ENCODE measurements at places on chromosomes 13 and 19.

GRCh38 chr19:15595069-15595468 is 19.9 kb upstream of the CYP4F8 start:
- no peak overlapping the region for H3K4me3 ChIP-seq
- H3K36me3 ChIP-seq: no peaks in the 10 kb centered on the region
- no peak overlapping the region for H3K27ac ChIP-seq
- no peaks in the 10 kb centered on the region for H3K4me1 ChIP-seq
- H3K27me3 ChIP-seq: peaks cover 44% of the 10 kb centered on the region

DNA sequence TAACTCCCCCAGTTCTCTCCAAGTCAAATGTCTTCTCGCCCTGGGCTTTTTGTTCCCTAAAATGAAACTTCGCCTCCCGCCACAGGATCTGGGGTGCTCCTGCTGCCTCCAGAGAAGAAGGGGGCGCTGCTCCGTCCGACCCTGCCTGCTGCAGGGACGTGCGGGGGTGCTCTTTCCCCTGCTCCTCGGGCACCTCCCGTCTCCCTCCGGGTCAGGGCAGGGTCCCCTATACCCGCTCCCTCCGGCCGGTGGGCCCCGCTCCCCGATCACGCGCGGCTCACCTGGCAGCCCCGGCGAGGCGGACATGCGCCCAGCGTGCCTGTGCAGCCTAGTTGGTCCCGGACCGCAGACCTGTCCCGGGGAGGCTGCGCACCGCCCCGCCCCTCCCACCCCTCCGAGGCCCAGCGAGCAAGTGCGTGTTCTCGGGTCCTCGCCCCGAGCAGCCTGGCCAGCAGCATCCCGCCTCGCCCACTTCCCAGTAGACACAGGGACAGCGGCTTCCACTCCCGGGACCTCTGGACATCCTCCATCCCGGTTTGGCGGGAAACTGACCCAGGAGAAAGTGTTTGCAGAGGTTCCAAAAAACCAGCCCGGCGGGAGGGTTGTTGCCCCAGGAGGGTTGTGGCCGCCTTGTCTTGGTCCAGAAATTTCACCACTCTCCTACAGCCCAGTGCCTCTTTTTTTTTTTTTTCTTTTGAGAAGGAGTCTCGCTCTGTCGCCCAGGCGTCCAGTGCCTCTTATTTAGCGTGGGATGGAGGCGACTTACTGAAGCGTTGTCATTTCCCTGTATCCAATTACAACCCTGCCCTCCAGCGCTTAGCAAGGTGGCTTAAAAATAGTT is at the start of gene OXGR1:
Gene OXGR1 (minus strand): TSS at position 460 of the 841 bp plus-strand sequence. CDS start 6,717 bp downstream, outside the sequence.
- peaks cover 3% of the 10 kb centered on the region for H3K4me1 ChIP-seq
- peak within 1 kb of the TSS; percentile 64 for H3K4me3 ChIP-seq
- H3K36me3 ChIP-seq: no peaks in the 10 kb centered on the region

DNA sequence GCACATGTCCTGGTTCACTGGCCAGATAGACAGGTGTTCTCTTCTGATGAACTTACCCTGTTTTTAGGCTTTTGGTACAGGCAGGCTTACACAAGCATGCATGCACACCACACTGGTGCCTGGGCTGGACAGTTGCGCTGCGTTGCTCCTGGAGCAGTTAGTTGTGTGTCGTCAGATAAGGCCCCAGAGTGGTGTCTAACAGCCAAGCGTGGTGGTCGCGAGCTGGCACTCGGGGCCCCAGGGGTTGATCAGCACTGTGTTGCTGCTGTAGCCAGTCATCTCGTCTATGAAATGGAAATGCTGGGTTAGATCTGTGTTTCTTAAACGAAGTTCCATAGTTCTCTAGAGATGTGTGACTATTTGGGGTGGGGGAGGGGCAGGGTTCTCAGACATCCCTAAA is 24.6 kb upstream of the TEX29 start:
- H3K27ac ChIP-seq: peak overlapping the region; percentile 34
- no peaks in the 10 kb centered on the region for H3K27me3 ChIP-seq
- DNase-seq: no peak
- peak overlapping the region; percentile 32 for H3K4me3 ChIP-seq

DNA sequence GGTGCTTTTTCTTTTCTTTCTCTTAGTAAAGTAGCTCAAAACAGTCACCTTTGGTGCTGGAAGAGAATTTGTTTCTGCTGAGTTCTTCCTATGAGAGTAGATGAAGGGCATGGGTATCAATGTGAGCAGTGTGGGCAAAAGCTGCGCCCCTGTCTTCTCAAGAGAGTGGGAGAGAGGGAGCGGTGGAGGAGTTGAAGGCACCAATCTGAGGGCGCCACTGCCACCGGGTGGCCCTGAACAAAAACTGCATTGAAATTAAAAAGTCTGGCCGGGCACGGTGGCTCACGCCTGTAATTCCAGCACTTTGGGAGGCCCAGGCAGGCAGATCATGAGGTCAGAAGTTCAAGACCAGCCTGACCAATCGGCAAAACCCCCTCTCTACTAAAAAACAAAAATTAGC is 28.7 kb upstream of the EPHX3 start:
- H3K27me3 ChIP-seq: no peaks in the 10 kb centered on the region
- peaks cover 9% of the 10 kb centered on the region for H3K36me3 ChIP-seq
- no peak for DNase-seq
- H3K27ac ChIP-seq: peak overlapping the region; percentile 8
- peaks cover 9% of the 10 kb centered on the region for H3K4me1 ChIP-seq

- no peak for DNase-seq
- peak overlapping the region; percentile 87 for H3K27ac ChIP-seq
- H3K4me3 ChIP-seq: peak overlapping the region; percentile 82
These were observed 46.2 kb downstream of the ACTN4 start for GRCh38 chr19:38693380-38694223.

GRCh38 chr19:54160182-54160811 is 776 bp upstream of the LENG1 start:
- H3K27me3 ChIP-seq: no peaks in the 10 kb centered on the region
- DNase-seq: no peak
- H3K4me1 ChIP-seq: peaks cover 42% of the 10 kb centered on the region
- peak overlapping the region; percentile 99 for H3K4me3 ChIP-seq
- H3K36me3 ChIP-seq: peaks cover 7% of the 10 kb centered on the region
- H3K27ac ChIP-seq: peak overlapping the region; percentile 98

- no peak within 1 kb of the TSS for H3K4me3 ChIP-seq
- H3K4me1 ChIP-seq: peaks cover 7% of the 10 kb centered on the region
- H3K27ac ChIP-seq: no peak within 1 kb of the TSS
- H3K27me3 ChIP-seq: peaks cover 61% of the 10 kb centered on the region
- peaks cover 4% of the 10 kb centered on the region for H3K36me3 ChIP-seq
These were observed at the start of gene CEACAM7 for GRCh38 chr19:41688098-41688497. Gene CEACAM7 (minus strand): TSS chr19:41688270. CDS start chr19:41688165, 105 bp downstream.

DNA sequence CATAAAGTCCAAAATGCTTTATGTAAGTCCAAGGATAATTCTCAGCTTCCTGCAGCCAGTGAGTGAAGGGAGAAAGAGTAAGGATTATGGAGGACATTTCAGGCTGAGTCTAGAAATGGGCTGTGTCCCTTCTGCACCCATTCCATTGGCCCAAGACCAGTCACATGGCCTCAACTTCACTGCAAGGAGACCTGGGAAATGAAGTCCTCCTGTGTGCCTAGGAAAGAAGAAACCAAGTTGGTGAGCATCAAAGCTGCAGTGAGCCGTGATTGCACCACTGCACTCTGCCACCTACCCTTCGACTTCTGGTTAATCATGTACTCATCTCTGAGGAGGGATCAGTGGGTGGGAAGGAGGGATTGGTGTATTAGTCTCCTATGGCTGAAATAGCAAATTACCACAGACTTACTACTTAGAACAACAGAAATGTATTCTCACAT is 3.6 kb upstream of the CD37 start:
- peak overlapping the region; percentile 99 for H3K27ac ChIP-seq
- H3K36me3 ChIP-seq: peaks cover 14% of the 10 kb centered on the region
- no peak overlapping the region for H3K4me3 ChIP-seq
- peak; percentile 44 for DNase-seq
- H3K27me3 ChIP-seq: no peaks in the 10 kb centered on the region

- peaks cover 56% of the 10 kb centered on the region for H3K27me3 ChIP-seq
- H3K36me3 ChIP-seq: peaks cover 3% of the 10 kb centered on the region
- no peak overlapping the region for H3K4me3 ChIP-seq
- no peak for DNase-seq
- H3K4me1 ChIP-seq: peaks cover 4% of the 10 kb centered on the region
These were observed 244.6 kb downstream of the B3GLCT start for GRCh38 chr13:31444266-31444856.

- no peaks in the 10 kb centered on the region for H3K4me1 ChIP-seq
- H3K27me3 ChIP-seq: peaks cover 32% of the 10 kb centered on the region
- H3K4me3 ChIP-seq: no peak overlapping the region
- H3K27ac ChIP-seq: no peak overlapping the region
- H3K36me3 ChIP-seq: peaks cover 4% of the 10 kb centered on the region
These were observed 75.1 kb upstream of the TSC22D1 start for GRCh38 chr13:44651209-44651608.

- H3K4me3 ChIP-seq: no peak overlapping the region
- H3K4me1 ChIP-seq: no peaks in the 10 kb centered on the region
- peaks cover 2% of the 10 kb centered on the region for H3K36me3 ChIP-seq
- peaks cover 35% of the 10 kb centered on the region for H3K27me3 ChIP-seq
- DNase-seq: no peak
- no peak overlapping the region for H3K27ac ChIP-seq
These were observed 11.3 kb downstream of the STARD13 start for GRCh38 chr13:33274264-33274663.

DNA sequence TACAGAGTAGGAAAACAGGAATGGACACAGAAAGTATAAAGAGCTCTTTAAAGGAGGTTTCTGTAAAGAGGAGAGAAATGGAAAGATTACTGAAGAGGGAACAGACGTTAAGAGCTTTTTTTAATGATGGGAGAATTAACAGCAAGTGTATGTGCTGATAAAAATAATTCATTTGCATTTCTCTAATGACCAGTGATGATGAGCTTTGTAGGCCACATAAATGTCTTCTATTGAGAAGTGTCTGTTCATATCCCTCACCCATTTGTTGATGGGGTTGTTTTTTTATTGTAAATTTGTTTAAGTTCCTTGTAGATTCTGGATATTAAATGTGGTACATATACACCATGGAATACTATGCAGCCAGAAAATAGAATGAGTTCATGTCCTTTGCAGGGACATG is 40.0 kb downstream of the MYO16 start:
- H3K36me3 ChIP-seq: peaks cover 2% of the 10 kb centered on the region
- no peak for DNase-seq
- H3K27ac ChIP-seq: no peak overlapping the region
- peaks cover 9% of the 10 kb centered on the region for H3K27me3 ChIP-seq
- H3K4me3 ChIP-seq: no peak overlapping the region

- H3K36me3 ChIP-seq: no peaks in the 10 kb centered on the region
- DNase-seq: no peak
- no peaks in the 10 kb centered on the region for H3K27me3 ChIP-seq
- H3K4me1 ChIP-seq: peaks cover 10% of the 10 kb centered on the region
- H3K4me3 ChIP-seq: no peak overlapping the region
These were observed 83.8 kb downstream of the RYR1 start for GRCh38 chr19:38517321-38517720.

DNA sequence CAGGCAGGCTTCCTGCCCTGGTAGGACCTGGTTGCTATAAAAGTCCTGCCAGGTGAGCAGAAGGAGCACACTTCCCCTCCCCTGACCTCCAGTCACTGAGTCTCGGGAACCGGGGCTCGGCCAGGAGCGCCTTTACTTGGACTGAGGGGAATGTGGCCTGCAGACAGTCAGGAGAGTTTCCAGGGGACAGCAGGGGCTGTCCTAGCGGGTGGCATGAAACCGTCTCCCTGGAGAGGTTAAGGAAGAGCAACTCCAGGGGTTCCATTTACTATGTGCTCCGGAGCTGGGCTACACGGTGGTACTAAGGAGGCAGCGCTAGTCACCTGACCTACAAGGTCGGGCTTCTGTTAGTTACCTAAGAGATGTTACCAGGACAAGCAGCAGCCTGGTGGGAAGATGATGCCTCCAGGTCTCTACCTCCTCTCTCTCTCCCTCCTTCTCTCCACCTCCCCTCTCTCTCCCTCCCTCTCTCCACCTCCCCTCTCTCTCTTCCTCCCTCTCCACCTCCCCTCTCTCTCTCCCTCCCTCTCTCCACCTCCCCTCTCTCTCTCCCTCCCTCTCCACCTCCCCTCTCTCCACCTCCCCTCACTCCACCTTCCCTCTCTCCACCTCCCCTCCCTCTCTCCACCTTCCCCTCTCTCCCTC is 4.1 kb upstream of the CNOT3 start:
- H3K4me3 ChIP-seq: no peak overlapping the region
- peak overlapping the region; percentile 87 for H3K27ac ChIP-seq
- no peaks in the 10 kb centered on the region for H3K27me3 ChIP-seq
- no peaks in the 10 kb centered on the region for H3K36me3 ChIP-seq

DNA sequence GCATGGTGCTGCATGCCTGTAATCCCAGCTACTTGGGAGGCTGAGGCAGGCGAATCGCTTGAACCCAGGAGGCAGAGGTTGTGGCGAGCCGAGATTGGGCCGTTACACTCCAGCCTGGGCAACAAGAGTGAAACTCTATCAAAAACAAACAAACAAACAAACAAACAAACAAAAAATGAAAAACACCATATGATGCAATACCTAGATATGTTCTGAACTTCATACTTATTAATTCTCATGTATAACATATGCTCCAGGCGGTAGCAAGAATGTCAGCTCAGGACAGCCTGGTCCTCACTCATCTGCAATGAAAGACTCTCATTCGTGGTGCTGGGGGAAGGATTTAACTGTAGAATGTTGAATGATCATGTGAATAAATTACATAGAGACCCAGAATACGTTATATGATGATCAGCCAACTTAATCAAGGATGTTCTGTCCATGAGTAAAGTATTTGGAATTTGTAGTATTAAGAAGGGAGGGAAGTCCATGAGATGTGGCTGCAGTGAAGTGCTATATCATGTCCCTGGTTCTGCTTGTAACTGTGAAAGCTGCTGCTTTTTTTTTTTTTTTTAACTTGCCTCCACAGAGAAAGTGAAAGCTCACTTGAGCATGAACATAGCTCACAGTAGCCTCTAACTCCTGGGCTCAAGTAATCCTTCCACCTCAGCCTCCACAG is 206.8 kb downstream of the UQCRFS1 start:
- H3K4me3 ChIP-seq: no peak overlapping the region
- no peaks in the 10 kb centered on the region for H3K36me3 ChIP-seq
- H3K27ac ChIP-seq: no peak overlapping the region
- H3K27me3 ChIP-seq: no peaks in the 10 kb centered on the region
- H3K4me1 ChIP-seq: no peaks in the 10 kb centered on the region

DNA sequence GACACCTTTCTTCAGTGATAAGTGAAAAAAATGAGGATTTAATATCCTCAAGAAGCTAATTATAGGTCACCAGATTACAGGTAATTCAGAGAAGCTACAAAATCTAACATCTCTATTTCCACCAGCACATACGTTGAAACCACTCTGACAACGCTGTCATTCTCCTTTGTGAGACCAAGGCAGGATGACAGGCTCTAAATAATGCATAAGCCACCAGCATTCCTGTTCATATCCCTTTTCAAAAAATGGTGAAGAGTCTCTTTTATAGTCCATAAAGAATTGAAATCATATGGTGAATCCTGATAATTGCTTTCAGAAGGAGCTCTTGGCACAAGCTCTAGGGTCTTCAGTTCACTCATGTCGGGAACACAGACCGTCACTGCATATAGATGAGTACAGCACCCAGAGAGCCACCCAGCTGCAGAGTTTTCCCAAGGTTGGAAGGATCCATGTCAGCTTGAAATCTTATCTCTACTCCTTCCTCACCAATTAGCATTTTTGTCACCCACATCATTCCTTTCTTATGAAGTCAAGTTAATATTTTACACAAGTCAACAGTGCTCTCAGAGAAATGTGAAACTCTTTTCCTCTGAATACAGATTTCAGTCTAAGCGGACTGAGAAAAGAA is 431.4 kb downstream of the TBC1D4 start:
- peaks cover 2% of the 10 kb centered on the region for H3K36me3 ChIP-seq
- H3K27me3 ChIP-seq: peaks cover 10% of the 10 kb centered on the region
- no peak for DNase-seq
- no peak overlapping the region for H3K4me3 ChIP-seq
- H3K4me1 ChIP-seq: no peaks in the 10 kb centered on the region
- no peak overlapping the region for H3K27ac ChIP-seq

Data from T-helper 17 cell (primary cell).